Small intestine (tissue), 16 donors: ENCODE measurements at places on chromosomes 6 and 20.

DNA sequence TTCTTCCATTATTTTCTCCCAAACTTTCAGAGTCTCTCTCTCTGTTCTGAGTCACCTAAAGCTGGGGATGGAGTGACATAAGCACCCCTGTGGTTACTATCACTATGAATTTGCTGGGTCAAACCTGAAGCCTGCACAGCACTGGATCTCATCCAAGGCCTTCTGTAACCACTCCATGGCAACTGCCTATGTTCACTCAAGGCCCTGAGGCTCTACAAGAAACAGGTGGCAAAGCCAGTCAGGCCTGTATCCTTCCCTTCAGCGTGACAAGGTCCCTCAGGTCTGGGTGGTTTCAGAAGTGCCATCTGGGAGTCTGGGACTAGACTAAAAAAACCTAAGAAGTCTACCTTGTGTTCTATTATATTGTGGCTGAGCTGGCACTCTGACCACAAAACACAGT lies 1278.8 kb upstream of the EYS start:
- DNase-seq, result no peak

GRCh38 chr6:154380741-154381140 lies 24.1 kb upstream of the IPCEF1 start:
- DNase-seq, result peak; percentile 31

GRCh38 chr6:29680416-29680815 lies 536 bp downstream of the ZFP57 start:
- no peak for DNase-seq

DNA sequence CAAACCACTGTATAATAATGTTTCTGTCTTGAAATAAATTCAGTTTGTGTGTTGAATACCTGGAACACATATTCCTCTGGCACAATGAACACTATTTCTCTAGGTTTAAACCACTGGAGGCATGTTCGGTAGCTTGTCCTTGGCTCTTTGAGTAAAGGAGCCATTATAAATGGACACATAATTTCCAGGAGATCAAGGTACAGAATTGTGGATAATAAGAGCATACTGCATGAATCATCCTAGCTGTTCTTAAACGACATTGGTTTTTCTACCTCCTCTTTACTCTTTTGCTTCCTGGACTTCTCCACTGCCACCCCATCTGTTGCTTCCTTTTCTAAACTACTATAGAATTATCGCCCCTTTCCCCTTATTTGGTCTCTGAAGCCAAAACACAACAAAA lies 1.2 kb downstream of the CENPW start:
- DNase-seq, result peak; percentile 54

DNA sequence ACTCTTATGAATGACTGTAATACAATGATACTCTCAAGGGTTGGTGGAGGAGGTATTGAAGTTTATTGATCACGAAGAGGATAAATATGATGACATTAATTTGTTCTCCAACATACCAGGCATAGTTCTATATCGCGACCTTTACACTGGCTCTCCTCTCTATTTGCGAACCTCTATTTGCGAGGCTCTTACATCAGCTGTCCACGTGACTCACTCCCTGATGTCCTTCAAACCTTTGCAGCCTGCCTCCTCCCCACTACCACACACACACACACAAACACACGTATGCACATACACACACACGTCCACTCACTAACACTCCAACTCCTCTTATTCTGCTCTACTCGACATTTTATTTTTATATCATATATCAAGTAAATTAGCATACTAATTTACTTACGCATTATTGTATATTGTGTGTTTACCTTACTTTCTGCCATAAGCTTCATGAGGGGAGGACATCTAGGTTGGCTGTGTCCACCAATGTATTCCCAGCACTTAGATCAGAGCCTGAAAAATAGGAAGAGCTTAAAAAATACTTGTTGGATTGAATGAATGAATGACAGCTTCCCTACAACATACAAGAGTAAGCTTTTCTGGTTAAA lies 53.3 kb upstream of the TNFRSF21 start:
- peak; percentile 29 for DNase-seq

- no peak for DNase-seq
Observed at GRCh38 chr6:156801712-156802111, 24.5 kb downstream of the ARID1B start.

GRCh38 chr6:125791151-125791819 lies 525 bp downstream of the NCOA7 start:
- DNase-seq, result peak; percentile 81

- DNase-seq, result no peak
Observed at GRCh38 chr6:34378470-34378869, 14.0 kb downstream of the NUDT3 start.

DNA sequence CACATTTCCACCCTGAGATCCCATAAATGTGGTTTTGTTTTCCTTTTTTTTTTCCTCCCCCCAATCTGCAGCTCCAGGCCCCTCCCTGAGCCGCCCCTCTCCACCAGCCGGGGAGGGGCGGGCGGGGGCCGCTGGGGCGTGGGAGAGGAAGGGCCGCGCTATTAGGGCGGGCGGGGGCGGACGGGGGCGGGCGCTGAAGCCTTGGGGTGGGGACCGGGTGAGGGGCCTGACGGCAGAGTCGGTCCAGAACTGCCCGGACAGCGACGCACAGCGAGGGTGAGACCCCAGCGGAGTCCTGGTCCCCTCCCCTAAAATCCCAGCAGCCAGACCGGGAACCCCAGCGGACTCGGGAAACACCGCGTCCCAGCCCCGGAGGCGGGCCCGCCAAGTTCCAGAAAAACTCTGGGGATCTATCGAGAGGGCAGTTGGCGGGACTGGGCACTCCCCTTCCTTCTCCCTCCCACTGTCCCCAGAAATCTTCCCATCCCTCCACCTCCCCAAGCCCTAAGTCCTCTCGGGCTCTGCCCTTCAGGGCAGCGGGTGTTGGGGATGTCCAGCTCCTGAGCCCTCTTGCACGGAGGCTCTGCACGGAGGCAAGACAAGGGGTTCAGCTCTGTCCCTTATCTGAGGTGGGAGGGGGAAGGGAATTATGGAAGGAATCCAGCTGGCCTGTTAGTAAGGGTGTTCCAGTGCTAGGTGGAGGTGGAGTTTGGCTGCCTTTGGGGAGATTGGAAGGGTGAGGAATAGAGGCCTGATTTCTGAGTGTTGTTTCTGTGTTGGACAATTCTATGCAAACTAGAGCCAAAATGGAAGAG lies at the start of gene PRICKLE4:
Gene PRICKLE4 (plus strand): TSS at position 232 of the 815 bp plus-strand sequence. CDS start 2,692 bp downstream, outside the sequence.
- peak; percentile 60 for DNase-seq

DNA sequence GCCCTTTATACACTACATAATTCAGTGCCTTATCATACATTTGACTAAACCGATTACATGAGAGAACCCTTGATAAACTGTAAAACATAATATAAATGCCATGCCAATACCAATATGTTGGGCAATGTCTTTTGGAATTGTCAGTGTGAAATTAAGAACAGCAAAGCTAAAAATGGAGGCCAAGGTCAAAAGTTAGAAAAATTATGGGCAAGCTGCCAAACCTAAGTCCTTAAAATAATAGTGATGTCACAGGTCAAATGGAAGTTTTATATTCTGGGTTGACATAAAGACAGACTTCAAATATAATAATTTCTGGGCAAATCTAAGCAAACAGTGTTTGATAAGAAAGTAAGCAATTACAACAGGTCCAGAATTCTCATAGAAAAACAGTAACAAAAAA lies 696.7 kb downstream of the RNF144B start:
- no peak for DNase-seq

GRCh38 chr6:107636486-107636885 lies 146.6 kb downstream of the SOBP start:
- no peak for DNase-seq

DNA sequence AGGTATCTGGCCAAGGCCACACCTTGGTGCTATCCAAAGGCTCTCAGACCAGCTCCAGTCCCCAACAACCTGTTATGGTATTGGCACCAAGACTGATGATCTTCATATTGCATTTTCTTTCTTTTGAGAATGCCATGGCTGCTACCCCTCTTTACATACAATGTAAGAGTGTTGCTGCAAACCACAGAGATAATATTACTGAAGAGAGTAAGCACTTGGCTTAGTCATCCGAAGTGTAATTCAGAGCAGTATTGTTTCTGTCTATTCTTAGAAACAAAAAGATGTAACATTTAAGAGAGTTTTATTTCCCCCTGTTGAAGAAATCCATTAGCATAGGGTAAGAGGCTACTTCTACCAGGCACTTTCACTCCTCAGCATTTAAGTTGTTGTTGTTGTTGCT lies 212.5 kb downstream of the C6orf118 start:
- DNase-seq, result no peak

- DNase-seq, result no peak
Observed at GRCh38 chr6:39451831-39452230, 129.3 kb upstream of the KCNK16 start.

DNA sequence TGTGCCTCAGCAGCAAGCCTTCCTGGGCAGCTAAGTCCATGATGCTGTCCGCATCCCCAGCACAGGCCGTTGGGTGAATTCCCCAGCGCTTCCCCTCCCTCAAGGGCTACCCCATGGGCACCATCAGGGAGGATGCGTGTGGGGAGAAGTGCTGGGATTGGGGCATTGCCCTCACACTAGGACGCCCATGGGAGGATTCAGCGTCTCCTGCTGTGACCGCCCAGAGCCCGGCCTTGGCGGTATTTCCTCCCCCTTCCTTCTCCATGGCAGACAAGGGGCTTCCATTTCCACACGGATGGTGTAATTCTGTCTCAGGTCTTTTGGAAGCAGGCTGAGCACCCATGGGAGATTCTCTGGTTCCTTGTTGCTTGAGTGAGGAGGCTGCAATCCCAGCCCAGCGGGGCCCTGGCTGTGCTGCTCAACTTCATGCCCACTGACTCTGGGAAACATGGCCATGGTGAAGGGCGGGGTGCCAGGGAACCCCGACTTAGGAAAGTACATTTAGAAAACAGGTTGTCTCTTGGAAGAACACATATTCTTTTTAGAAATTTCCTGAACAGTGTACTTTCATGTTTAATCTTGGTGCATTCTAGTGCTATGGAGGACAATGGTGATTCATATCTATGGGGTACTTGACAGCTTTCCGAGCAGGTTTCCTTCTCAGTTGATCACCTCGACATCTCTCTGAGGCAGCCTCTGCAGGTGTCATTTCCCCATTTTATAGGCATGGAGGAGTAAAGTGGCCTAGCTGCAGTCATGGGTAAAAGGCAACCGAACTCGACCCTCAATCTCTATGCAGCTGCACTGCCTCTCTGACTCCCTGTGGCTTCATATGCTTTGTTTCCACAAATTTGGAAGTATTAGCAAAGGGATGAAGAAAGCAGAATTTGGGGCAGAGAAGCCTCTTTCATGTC lies 178.2 kb upstream of the CST7 start:
- no peak for DNase-seq

GRCh38 chr20:15039088-15039752 lies 701.8 kb upstream of the FLRT3 start:
- no peak for DNase-seq

GRCh38 chr6:150048099-150048498 lies 20.8 kb downstream of the ULBP3 start:
- DNase-seq, result no peak

DNA sequence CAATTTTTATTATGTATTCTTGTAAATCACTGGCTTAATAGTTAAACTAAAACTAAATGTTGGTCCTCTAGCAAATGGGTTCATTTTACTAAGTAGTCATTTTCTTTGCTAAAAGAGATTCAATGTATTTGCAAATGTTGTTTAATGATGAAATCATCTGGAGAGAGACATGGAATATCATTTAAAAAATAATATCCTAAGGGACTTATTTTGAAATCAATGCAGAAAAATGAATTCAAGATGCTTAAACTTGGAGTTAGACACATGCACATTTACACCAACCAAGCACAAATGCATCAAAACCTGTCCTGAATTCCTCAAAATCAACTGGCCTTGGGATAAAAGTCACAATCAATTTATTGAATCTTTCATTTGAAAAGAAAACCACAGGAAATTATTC lies 165.0 kb upstream of the RNF217 start:
- DNase-seq, result no peak

GRCh38 chr6:107390685-107391435 lies 68.5 kb downstream of the PDSS2 start:
- DNase-seq, result no peak

GRCh38 chr6:13573669-13574110 lies 711 bp upstream of the SIRT5 start:
- DNase-seq, result peak; percentile 53

DNA sequence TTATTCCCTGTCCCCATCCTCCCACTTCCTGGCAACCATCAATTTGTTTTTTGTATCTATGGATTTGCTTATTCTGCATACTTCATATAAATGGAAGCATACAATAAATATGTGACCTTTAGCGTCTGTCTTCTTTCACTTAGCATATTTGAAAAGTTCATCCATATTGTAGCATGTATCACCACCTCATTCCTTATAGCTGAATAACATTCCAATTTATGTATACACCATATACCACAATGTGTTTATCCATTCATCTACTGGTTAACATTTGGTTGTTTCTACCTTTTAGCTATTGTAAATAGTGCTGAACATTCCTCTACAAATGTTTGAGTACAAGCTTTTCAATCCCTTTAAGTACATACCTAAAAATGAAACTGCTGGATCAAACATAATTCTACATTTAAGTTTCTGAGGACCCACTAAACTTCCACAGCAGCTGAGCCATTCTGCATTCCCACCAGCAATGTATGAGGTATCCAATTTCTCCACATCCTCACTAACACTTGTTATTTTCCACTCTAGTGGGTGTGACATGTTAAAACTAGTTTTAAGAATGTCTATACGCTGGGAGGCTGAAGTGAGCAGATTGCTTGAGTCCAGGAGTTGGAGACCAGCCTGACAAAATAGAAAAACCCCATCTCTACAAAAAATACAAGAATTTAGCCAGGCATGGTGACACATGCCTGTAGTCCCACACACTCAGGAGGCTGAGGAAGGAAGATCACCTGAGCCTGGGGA lies 32.9 kb downstream of the NUDT3 start:
- DNase-seq, result no peak

- peak; percentile 6 for DNase-seq
Observed at GRCh38 chr20:24317224-24317623, 152.2 kb upstream of the SYNDIG1 start.

DNA sequence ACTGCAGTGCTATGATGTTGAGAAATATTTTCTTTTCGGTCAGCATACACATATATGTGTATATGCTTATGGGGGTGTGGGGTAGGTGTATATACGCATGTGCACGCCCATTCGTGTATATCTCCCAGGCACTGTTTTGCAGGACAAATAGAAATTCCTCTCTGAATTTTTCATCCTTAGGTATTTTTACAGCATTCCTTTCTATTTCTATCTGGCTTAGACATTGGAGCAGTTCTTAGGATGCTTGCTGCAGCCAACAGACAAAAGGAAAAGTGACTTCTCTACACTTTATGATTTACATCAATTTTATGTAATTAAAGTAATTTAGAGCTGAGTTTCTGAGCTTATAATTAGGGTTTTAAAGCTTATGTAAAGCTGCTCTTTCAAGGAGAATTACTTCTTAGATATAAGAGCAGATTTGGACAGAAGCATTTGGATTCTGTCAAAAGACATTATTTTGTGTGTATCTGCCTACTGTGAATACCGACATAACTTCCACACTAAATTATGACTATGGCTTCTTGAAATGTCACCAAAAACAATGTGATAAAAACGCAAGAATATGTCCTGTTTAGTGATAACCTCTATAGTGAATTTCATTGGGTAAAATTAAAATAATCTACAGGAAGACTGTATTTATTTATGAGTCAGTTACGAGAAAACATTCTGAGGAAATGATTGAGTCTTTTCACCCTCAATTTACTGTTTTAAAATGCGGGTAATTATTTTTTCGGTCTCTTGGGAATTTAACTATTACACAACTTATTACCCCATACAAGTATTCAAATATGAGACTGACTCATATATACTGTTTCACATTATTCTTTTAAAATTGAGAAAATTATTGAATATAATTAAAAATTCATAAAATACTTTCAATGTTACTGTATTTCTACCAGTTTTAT lies 21.3 kb upstream of the CEP43 start:
- DNase-seq, result no peak

GRCh38 chr20:63433351-63433750 lies 39.1 kb downstream of the KCNQ2 start:
- no peak for DNase-seq
